ENCODE measurements at places on chromosomes 2 and 18.

DNA sequence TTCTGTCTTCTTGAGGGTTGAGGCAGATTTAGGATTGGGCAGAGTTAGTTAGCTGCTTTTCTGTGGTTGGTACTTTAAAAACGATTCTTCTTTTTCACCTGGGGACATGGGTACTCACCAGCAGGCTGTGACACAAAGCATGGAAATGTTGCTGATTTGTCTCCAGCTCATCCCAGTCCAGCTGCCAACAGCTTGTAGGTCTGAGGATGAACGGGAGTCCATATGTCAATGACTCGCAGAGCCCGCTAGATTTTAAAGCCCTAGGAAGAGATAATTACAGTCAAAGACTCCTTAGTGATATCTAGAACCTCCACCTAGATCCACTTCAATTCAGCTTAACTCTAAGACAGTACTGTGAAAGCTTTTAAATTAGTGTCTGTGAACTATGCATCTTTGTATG lies 20.8 kb downstream of the DOK1 start:
- DNase-seq: no peak

GRCh38 chr18:6575908-6576307 lies 153.6 kb upstream of the ARHGAP28 start:
- no peak for DNase-seq

DNA sequence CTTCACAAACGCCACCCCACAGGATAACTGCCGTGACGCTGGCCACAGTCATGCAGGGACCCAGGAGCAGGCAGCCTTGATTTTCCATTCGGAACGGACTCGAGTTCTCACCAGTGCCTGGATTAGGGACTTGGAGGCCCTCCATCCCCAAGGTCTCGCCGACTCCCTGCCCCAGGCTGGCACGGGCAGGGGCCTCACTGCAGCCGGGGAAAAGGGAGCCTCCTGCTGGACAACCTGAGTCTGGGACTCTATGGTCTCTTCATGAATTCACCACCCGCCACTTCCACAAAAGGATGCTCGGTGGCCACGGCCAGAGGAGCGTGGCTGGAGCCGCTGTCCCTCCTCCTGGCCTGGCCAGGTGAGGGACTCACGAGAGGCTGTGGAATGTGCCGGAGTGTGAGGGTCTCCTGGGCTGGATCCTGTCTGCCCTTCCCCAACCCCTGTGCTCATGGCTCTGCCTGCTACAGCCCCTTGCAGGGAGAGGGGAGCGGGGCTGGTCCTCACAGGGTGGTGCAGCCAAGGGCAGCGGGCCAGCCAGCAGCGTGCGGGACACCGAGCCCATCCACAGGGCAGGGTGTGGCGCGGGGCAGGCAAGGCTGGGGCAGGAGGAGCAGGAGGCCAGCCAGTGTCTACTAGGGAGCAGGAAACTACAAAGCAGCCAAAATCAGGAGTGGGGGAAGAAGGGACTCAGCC lies 42.3 kb downstream of the AQP12A start:
- no peak for DNase-seq

- no peak for DNase-seq
Measured at GRCh38 chr18:32548688-32549087, 78.0 kb upstream of the GAREM1 start.

- no peak for DNase-seq
Measured at GRCh38 chr2:10990561-10991111, 78.9 kb downstream of the KCNF1 start.

- no peak for DNase-seq
Measured at GRCh38 chr2:527581-527980, 149.6 kb downstream of the TMEM18 start.

DNA sequence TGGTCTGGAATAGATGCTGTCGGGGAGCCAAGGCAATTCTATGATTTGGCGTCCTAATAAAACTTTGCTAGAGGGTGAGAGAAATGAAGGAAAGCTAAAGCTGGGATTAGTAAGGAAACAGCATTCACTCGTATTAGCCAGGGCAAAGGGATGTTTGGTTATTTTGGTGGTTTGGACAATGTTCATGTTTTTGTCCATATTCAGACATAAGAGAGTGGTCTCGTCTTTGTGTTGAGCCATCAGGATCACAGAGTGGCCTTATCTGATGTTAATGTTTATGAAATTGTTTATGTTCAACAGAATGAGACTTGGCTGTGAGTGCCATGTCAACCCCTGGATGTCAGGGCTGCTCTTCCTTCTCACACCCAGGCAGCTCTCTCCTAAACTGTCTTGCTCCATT lies 58.9 kb upstream of the EPC2 start:
- DNase-seq: no peak

GRCh38 chr2:188580738-188581137 lies 289.1 kb downstream of the GULP1 start:
- DNase-seq: no peak

GRCh38 chr2:238942726-238943300 lies 94.9 kb downstream of the TWIST2 start:
- no peak for DNase-seq

- no peak for DNase-seq
Measured at GRCh38 chr18:73752965-73753364, 394.7 kb downstream of the FBXO15 start.

DNA sequence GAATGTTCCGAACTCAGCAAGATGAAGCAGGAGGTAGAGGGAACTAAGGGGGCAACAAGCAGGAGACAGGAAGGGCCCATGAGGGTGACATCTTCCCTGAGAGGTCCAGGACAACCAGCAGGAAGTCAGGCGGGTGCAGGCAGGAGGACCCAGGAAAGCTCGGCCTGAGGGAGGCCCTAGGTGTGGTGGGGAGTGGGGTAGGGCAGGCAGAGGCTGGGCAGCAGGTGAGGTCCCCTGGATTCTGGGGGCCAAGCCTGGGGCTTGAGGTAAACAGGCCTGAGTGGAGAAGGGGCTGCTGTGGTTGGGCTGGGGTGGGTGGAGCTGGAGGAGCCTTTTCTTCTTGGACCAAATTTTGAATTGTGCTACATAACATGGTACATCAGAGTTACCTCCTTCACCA lies 4.1 kb upstream of the ALPG start:
- no peak for DNase-seq

DNA sequence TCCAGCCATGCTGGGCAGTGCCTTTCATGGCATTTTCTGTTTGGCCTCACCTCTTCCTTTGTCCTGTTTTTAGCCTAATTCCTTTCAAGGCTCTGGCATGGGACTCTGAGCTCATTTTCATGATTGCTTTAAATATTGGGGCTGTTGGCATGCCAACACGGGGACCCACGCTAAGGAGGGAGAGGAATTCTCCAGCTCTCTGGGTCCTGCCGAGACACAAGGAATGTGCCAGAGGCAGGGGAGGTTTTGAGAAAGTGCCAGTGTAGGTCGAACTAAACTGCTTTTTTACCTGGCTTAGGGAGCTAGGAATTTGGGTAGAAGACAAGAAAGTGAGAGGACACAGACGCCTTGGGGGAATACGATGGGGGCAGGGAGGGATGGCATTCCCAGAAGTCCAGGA lies 42.3 kb downstream of the RPL37A start:
- DNase-seq: no peak

DNA sequence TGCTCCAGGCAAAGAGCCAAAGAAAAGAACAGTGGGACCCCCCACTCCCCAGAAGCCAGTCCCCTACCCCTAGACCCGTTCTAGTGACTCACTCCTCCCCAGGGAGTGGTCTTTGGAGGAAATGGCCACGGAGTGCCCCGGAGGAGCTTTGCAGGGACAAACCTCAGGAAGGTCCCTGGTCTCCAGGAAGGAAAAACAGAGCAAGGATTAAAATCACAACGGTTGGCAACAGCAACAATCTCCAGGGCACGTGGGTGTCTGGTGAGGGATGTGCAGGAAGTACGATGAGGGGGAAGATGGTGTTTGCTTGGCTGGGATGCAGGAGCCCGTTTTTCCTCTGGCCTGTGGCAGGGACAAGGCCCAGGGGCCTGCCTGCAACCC lies 135.0 kb downstream of the SMAD2 start:
- no peak for DNase-seq

- no peak for DNase-seq
Measured at GRCh38 chr2:189751080-189751658, 11.4 kb downstream of the OSGEPL1 start.

GRCh38 chr2:195711478-195711877 lies 54.5 kb downstream of the SLC39A10 start:
- no peak for DNase-seq

- DNase-seq: no peak
Measured at GRCh38 chr2:235666213-235666781, 172.5 kb downstream of the AGAP1 start.
